Fibroblast of skin of right quadriceps (primary cell): ENCODE measurements at places on chromosomes 7 and 10.

DNA sequence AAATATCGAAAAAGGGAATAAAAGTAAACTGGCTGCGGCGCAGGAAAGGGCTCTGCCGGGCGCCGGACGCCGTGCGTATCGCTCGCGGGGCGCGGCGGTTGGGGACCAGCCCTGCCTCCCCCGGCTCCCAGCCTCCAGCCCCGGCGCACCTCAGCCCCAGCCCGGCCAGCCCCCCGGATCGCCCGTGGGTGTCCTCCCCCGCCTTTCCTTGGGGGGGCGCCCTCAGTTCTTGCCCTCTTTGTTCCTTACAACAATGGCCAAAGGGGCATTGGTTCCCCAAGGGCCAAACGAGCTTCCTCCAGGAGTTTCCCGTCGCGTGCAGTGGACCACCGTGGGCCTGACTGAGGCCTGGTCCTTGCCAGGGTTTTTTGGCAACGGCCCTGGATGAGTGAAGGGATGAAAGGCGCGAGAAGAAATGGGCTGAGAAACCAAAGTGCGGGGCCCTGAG lies 1.2 kb downstream of the MACROH2A2 start:
- peak; percentile 39 for DNase-seq

- no peak for DNase-seq
Measured at GRCh38 chr7:3616306-3616705, 315.3 kb downstream of the SDK1 start.

DNA sequence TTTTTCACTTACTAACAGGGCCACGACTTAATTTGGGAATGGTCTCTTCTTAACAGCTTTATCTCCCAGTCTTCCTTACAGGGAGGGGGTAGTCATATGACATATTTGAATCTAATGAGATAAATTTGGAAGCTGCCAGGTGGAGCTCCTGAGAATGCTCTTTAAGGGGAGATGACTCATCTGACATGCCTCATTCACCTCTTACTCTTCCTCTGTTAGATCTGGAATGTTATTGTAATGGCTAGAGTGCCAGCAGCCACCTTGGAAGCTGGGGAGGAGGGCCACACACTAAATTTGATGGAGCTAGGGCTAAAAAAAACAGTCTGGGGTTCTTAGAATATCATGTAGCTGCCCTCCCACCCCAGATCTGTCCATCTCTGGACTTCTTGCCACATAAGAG lies 22.7 kb downstream of the HECW1 start:
- peak; percentile 53 for DNase-seq

DNA sequence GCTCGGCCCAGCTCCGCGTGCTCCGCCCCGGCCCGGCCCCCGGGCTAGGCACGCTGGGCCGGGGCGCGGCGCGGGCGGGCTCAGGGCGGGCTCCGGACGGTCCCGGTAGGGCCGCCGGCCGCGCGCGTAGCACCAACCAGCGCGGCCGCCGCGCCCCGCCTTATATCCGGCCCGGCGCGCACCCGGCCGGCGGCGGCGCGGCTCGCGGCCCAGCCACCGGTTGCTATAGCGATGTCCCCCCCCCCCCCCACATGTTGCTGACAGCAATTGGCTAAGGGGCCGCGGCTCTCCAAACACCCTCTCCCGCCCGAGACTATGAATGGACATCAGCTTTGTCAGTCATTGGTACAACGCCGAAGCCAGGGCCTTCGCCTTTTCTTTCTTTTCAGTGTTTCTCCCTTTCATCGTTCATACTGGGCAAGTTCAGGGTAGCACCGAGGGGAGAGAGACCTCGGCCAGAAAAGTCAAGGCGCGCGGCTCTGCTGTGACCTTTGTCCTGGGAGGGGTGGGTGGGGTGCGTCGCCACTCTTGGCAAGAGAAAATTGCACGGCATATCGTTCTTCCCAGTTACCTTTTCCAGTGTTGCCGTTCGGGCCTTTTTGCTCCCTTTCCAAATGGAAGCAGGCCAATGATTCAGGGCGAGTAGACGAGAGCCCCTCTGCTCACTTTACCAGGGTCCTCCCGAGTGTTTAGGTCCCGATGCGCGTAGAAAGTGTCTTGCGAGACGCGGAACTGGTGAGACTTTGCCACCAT lies 354.2 kb downstream of the DNAJB6 start:
- DNase-seq, result peak; percentile 43

DNA sequence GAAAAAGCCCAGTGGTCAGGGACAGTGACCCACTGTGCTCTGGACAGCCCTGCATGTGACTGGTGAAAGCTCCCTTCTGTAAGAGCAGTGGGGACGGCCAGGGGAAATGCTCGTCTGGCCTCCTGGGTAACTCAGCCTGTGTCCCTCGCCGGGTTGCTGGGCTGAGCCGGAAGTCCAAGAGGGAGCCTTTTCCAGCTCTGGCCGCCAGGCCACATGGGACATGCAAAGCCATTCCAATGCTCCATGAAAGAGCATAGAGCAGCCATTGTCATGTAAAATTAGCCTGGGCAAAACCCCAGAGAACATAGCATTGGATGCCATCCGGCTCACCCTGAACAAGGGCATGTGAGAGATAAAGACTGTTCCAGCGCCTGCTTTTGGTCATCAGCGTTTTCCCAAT lies 64.9 kb upstream of the ADRB1 start:
- DNase-seq, result no peak

- no peak for DNase-seq
Measured at GRCh38 chr10:55852900-55853299, 508.2 kb downstream of the ZWINT start.

DNA sequence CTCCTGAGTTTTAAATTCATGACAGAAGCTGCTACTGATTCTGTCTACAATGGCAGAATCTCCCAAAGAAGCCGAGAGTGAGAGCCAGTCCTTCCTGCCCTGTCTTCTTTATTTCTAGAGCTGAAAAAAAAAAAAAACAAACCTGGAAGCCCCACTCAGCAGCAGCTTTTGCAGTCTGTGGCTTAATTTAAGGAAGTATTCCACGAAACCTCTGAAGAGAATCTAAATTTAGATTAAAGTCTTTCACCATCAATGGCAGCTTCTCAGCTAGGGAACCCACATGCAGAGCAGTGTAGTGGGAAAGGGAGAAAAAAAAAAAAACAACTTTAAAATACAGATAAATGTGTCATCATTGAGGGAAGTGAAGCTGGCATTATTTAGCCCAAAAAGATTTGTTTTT lies 23.4 kb downstream of the SMURF1 start:
- DNase-seq, result no peak

DNA sequence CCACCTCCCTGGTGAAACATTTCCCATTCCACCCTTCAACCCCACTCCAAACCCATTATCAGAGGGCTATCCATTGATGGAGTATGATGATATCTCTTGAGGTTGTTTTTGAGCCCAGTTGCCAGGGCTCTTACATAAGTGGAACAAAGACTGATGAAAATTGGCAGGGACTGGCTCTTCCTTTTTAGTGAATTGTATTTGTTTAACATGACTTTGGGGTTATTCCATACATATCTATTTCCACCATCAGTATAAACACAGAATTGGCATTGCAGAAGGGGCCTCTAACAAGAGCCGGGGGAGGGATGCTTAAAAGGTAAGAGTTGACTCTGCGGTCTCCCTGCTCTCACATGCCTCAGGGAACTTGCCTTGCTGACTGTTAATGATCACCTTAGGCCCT lies 28.9 kb downstream of the FZD1 start:
- no peak for DNase-seq

DNA sequence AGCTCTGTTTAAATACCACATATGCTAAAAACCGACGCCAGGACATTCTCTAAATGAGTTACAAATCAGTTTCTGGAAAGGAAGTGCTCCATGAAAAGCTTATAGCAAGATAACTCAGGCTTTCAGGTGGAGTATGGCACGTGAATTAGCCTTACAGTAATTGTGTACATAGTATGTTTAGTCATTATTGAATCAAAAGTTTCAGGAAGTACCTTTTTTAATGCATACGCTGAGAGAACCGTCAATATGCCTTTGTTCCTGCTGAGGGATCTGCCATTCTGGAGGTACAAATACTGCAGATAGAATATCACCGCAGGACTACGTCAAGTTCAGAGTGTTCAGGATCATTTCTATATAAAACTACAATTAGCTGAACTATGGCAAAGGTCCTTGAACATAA lies 45.7 kb downstream of the ANKMY2 start:
- DNase-seq, result no peak

- no peak for DNase-seq
Measured at GRCh38 chr10:67299761-67300160, 373.9 kb downstream of the LRRTM3 start.

DNA sequence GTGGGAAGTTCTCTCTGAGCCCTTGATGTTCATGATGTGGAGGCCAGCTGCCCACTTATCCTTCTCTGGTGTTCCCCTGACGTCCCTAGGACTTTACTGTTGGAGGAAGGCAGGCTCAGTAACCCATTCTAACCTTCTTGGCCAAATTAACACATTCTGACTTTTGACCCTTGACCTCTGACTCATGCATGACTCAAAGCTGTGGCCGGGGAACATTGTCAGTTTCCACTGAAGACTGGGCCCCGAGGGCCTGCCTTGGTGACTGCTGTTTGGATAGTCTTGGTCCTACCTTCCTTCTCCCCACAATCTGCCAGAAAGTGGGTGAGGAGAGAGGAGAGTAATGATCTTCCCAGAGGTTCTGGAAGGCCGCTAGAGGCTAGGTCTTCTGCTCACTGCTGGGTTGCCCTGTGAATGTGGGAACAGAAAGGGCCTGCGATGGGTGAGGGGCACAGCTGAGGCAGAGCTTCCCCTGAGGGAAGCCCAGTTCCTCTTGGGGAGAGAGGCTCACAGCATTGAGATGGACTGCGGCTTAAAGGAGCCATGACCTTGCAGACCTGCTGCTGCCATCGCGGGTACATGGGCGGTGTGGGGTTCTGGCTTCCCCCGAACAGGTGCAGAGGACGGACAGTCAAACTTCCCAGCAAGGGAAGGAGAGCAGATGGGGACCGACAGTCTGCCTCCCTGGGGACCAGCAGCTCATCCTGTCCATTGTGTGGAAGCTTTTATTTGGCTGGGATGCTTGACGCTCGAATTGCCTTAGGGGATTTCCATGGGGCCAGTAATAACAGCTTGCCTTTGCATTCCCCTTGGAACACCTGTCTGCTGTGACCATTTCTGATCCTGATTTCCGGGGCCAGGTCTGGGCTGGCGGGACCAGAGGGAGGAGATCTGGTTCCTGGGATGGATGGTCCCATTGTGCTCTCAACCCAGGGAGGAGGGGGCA lies 43.8 kb downstream of the ADAMTS14 start:
- DNase-seq, result peak; percentile 25

GRCh38 chr7:25834050-25834449 lies 317.9 kb upstream of the NFE2L3 start:
- DNase-seq, result no peak

DNA sequence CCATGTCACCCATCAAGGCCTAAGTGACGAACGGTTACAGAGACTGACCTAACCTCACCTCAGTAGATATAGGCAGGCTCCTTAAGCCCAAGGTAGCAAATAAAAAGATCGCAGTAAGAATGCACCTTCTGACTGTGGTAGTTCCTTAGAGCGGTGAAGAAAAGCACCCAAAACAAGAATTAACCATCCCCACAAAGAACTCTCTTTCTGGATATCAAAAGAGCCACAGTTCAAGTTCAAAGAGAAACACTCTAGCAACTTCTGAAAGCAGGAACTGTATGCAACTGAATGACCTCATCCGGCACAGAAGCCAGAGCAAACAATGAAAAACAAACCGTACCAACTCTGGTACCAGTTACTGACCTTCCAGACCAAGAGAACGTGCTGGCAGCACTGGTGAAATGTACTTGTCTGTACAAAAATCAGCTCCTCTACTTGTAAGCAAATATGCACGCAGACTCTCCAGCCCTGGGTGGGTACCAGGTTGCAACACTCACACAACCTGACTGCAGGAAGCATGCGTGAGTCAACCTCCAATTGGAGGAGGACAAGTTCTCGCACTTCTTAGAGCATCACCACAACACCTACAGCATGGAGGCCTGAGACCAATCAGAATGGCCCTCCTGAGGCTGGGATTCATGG lies 202.7 kb downstream of the FAM107B start:
- DNase-seq, result no peak

DNA sequence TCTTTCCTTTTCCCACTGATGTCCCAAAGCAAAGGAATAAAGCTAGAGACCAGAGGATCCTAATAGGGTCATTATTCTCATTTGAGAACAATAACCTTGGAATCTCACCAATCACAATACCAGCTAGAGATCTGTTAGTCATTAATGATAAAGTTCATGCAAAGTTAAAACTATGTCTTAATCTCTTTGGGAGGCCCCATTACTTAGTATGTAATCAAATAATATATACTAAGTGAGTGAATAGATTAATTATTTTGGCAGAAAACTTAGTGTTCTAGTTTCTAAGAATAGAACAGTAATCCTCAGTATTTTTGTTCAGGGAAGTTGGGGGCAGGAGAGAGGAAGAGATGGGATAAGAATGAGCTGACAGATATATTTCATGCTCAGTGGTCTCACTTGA lies 227.2 kb downstream of the MTERF1 start:
- DNase-seq, result peak; percentile 17

DNA sequence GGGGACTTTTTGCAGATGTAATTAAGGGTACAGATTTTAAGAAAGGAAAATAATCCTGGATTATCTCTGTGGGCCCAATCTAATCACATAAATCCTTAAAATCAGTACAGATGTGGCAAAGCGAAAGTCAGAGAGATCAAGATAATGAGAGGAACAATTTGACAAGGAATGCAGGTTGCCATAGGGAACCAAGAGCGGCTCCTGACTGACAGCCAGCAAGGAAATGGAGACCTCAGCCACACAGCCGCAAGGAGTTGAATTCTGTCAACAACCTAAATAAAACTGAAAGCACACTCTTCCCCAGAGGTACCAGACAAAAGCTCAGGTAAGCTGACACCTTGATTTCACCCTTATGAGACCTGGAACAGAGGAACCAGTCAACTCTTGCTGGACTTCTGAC lies 3.4 kb upstream of the PNPLA8 start:
- no peak for DNase-seq

DNA sequence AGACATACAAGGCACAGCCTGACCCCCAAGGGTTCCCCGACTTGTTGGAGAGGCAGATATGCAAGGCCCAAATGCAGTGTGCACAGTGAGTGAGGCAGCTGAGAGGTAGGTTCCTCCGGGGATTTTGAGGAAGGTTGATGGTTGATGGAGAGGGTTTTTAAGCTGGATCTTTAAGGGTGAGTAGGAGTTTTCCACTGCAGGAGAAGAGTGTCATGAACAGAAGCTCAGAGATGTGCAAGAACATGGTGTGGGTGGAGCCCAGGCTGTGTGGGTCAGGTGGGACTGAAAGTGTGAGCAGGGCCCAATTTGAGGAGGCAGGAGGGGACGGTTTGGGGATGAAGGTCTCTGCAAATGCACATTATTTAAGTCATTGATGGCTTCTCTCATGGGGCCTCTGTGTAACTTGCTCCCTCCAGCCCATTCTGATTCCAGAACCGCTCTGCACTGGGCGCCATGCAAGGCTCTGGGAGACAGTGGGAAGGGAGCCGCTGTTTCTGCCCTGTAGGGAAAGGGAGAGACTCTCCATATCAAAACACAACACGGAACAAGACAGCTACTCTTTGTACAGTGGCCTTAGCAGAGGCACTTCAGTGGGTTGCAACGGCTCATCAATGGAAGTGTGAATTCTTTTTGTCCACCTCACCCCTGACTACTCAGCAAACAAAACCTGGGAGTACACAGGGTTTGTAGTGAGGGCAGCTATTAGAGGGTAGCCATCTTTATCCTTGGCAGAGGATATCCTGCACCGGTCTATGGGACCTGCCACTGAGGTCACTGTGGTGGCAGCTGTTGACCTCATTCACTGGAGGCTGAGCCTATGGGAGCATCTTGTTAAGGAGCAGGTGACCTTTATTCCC lies 29.7 kb downstream of the RAMP3 start:
- no peak for DNase-seq

- DNase-seq, result peak; percentile 81
Measured at GRCh38 chr7:116687801-116688201, 15.8 kb downstream of the MET start.

- DNase-seq, result no peak
Measured at GRCh38 chr7:52146871-52147634, 830.4 kb upstream of the COBL start.

GRCh38 chr7:28575241-28575643 lies 162.9 kb downstream of the CREB5 start:
- peak; percentile 63 for DNase-seq
